Right renal cortex interstitium (tissue), 3 donors: ENCODE measurements at places on chromosomes 3 and 15.

DNA sequence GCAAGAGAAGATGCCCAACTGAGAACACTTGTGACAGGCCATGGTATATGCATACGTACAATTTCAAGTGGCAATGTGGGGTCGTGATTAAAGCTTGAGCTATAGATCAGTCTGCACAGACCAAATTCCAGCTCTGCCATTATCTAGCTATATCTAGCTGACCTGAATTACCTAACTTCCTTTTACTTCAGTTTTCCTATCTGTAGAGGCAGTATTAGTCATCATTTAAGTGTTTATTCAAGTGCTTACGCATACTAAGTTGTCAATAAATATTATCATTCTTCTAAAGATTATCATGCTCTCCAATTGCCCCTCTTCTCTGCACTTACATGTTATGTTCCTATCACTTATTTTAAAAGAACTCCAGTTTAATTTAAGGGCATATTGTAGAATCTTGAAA is 87.9 kb downstream of the ARPP21 start:
- no peak for DNase-seq

DNA sequence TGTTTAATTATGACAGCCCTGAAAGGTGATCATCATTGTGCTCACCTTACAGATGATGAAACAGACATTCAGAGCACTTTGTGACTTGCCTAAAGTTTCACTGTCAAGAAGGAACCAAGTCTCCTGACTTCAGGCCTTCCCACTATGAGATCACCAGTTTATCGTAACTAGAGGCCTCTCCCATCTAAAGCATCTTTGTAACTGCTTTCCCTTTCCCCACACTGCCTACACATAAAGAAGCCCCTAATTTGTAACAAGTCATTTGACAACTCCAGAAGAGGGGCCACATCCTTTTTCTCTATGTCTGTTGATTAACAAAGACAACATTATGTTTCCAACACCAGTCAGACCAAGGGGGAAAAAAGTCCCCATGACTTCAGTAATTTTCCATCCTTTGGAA is 1.1 kb downstream of the KLHL6 start:
- no peak for DNase-seq

DNA sequence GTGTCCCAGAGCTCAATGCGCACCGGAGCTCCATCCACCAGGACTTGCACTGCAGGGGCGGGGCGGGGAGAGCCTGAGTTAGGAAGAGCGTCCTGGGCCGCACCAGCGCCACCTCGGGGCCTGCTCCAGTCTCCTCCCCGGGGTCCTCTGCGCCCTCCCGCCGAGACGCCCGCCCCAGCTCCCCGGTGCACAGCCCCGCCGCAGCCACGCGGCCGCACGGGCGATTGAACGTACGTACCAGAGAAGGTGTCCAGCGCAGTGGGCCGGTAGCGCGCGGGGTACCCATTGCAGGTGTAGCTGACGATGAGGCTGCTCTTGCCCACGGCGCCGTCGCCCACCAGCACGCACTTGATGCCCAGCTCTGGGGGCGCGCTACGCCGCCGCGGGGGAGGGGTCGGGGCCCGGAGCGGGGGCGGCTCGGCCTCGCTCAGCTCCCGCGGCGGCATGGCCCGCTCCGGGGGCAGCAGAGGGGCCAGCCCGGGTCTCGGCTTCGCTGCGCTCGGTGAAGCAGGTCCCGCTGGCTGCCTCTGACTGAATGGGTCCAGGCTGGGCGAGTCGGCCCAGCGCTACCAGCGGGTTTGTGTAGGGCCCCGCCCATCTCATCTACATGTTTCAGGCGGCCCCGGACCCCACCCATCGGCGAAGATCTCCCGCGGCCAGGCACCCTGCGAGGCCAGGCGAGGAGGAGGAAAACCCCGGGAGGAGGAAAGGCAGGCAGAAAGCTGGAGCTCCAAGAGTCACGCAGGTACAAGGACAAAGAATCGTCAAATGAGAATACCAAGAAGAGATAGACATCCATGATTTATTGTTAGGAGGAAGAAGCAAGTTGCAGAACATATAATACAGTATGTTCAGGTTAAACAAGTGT is at the start of gene RHOV:
Gene RHOV, minus strand, starts transcription at position 541 of the 868 bp plus-strand sequence. Its CDS starts 95 bp downstream, at position 446.
- no peak for DNase-seq

- no peak for DNase-seq
Observed at GRCh38 chr3:106473576-106474475, 605.0 kb upstream of the CBLB start.

DNA sequence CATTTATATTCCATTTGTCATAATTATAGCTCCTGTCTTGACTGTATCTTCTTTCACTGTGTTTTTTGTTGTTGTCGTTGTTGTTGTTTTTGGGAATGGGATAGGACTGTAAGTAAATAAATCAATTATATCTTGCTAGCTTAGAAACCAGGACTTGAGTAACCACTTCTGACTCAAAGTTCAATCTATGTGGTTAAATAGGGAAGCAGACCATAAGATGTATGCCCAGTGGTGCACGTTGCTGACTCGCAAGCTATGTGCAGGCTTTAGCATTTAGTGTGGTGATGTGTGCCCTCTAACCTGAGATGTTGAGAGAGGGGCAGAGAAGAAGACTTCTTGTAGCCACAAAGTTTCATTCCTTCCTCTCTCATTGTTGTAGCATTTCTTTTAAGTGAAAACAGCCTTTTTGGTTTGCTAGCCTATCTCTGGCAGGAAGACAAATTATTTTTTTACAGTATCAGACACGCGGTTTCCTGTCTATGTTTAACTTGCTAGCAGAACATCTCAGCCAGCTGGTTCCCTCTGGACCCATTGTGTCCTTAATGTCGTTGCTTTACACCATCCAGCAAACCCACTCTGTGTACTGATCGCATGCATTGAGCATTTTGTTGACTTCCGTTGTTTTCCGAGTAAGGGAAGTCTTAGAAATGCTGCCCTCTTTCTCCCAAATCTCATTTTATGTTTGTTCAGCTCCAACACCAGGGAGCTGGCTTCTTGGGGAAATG is 52.1 kb downstream of the TGFBR2 start:
- no peak for DNase-seq

GRCh38 chr3:154517404-154517803 is 87.4 kb upstream of the GPR149 start:
- DNase-seq: no peak

DNA sequence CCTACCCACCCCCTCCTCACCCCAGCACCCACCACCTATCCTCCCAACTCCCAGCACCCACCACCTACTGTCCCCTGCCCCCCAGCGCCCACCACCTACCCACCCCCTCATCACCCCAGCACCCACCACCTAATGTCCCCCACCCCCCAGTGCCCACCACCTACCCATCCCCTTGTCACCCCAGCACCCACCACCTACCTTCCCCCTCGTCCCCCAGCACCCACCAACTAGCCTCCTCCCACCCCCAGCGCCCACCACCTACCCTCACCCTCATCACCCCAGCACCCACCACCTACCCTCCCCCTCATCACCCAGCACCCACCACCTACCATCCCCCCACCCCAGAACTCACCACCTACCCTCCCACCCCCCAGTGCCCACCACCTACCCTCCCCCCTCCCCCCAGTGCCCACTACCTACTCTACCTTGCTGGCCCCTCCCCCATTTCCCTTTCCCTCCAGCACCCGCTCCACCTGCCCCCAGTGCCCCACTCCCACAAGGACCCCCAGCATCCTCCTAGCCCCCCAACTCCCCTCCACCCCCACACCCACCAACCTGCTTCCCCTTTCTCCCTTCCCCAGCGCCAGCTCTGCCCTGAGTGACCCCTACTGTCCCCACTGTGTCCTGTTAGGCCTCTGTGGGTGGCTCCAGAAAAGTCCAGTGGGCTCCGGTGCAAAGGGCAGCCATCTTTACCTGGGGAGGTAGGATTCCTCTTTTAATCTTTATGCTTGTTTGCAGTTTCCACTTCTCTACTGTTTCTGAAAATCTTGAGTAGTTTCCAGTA is 1.2 kb downstream of the UROC1 start:
- no peak for DNase-seq

GRCh38 chr3:27630885-27631284 is 91.2 kb downstream of the EOMES start:
- no peak for DNase-seq

GRCh38 chr3:178306432-178307115 is 229.7 kb upstream of the KCNMB2 start:
- no peak for DNase-seq

DNA sequence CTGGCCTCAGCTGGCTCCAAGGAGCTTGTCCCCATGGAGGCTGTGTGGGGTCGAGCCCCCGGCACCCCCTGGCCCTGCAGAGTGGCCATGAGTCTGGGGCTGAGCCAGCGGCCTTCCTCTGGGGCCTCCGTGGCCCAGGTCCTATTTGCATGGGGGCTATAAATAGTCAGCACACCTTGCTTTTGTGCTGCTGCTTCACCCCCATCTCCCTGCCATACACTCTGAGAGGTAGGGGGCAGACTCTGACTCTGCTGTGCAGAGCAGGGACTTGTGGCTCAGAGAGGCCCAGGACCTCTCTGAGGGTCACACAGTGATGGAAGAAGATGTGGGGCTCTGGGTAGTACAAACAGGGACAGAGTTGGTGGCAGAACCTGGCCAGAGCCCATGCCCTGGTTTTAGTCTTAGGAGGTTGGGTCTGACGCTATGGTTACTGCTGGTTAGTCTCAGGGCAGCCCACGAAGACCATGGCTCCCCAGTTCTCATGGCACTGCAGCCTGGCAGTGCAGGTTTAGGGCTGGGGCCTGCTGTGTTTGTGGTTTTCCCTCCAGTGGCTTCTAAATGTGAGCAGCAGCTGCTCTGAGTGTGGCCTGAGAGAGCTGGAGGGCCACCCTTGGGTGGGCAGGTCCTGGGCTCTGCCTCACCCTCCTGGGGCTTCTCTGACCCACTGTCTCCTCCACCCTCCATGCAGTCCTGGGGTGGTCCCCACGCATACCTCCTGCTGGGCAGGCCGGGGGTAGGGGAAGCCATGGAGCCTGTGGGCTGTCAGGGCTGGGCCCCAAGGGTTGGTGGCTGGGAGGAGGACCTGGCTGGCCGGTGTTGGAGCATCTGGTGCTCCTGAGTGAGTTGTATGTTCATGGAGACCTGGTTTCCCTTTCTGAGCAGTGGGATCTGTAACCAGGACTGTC is 13.6 kb downstream of the PRKCD start:
- DNase-seq: no peak

GRCh38 chr15:59701880-59702279 is 12.8 kb upstream of the BNIP2 start:
- no peak for DNase-seq

DNA sequence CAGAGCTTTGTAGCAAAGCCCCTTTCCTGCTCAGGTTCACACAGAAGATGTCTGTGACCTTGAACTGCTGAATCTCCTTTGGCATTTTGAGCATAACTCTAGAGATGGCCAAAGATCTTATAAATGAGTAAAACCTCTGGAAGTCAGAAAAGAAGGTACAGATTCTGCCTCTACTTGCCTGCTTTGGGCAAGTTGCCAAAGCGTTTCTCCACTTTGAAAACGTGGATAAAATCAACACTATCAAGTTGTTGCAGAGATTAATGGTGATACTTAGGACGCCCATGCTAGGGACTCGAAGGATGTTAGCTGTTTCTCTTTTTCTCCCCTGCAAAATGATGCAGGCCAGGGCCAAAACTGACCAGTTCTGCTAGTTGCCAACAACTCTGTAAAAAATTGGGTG is 68.0 kb upstream of the CMTM7 start:
- no peak for DNase-seq

GRCh38 chr15:47374222-47374621 is 343.1 kb upstream of the SEMA6D start:
- no peak for DNase-seq

GRCh38 chr15:40847223-40847961 is 3.5 kb downstream of the SPINT1 start:
- DNase-seq: no peak

- DNase-seq: no peak
Observed at GRCh38 chr3:187064210-187065115, 74.8 kb downstream of the RPL39L start.

DNA sequence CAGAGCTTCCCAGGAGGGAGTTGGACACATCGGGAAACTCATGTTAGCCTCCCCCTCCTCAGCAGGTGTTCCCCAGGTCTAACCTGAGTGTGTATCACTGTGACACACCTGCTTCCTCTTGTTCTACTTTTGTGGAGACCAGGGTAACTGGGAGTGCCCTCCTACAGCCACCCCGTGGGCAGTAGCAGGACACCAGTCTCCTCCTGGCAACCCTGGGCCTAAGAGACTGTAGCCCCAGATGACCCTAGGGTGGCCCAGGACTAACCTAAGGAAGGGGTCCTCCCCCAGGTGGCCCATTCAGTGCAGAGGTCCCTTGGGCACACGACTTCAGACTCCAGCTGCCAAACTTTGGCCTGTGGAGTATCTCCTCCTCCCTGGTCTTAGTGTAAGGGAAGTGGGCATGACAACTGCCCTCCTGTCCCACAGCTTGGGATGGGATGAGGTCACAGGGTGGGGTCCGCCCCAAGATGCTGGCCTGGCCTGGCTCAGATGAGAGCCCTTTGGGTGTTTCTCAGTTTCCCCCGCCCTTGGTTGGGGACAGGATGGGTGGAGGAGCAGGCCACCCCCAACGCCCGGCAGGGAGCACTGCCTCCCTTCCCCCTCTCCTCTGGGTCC is 4.8 kb downstream of the CSK start:
- no peak for DNase-seq

DNA sequence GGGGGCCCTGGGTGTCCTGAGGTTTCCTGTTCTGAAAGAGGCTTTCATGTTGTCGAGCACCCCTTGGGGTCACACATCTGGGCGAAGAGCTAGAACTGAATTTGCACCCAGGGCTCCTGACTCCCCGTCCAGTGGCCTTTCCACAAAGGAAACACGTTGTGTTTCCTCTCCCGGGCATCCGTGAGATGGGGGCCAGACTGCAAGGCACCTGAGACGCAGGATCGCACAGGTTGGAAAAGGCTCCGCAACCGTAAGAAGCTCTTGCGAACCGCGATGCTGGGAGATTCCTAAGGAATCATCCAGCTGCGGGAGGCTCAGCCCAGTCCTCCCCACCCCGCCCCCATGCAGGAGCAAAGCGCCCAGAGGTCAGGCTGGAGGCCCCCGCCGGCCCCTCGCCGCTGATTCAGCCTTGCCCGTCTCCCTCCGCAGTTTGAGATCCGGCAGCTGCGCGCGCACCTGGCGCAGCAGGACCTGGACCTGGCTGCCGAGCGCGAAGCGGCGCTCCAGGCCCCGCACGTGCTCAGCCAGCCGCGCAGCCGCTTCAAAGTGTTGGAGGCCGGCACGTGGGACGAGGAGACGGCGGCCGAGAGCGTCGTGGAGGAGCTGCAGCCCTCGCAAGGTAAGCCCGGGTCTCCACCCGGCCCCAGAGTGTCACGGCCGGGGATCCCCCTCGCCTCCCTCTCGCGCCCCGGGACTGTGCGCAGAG is 119.6 kb downstream of the ETFA start:
- no peak for DNase-seq

GRCh38 chr3:124620600-124621063 is 109.6 kb upstream of the UMPS start:
- DNase-seq: no peak
